Activated CD8-positive, alpha-beta memory T cell treated with anti-CD3 and anti-CD28 coated beads for 1 hour (primary cell): ENCODE measurements at places on chromosomes 3 and 15.
A peak's percentile ranks its signal among the peaks of the same experiment; 100 is the strongest.

GRCh38 chr3:127107002-127107401 lies 85.9 kb upstream of the PRR23E start:
- DNase-seq: no peak

DNA sequence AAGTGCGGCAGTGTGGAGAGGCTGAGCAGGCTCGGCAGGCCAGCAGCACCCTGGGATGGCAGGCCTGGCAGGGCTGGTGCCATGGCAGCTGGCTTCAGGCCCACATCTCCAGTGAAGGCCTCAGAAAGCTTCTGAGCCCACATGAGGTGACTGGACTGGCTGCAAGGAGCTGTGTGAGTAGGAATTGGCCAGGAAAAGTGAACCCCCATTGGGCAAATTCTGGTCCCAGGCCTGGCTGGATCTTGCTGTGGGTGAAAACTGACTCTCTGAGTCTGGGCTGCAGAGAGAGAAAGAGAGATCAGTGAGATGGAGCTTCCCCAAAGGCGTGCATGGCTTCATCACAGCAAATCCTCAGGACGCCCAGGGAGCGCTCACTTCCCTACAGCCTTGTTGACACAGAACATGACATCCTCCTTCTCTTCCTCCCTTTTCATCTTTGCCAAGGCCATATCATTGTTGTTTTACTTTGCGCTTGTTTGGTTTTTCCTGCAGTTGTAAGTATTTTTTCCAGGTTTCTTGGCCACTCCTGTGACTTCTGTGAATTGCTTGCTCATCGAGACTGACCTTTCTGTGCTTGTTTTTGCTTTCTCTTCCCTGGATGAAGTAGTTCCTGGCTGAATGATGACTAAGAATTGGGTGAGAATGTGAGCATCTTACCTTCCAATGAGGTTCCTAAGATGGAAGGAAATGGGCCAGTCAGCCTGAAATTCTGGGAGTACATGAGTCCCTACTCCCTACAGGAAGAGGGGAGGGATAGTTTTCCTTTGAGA lies 299.1 kb downstream of the TLE3 start:
- no peak for DNase-seq

- no peak for DNase-seq
Measured at GRCh38 chr3:48599509-48600285, 4.6 kb upstream of the COL7A1 start.

DNA sequence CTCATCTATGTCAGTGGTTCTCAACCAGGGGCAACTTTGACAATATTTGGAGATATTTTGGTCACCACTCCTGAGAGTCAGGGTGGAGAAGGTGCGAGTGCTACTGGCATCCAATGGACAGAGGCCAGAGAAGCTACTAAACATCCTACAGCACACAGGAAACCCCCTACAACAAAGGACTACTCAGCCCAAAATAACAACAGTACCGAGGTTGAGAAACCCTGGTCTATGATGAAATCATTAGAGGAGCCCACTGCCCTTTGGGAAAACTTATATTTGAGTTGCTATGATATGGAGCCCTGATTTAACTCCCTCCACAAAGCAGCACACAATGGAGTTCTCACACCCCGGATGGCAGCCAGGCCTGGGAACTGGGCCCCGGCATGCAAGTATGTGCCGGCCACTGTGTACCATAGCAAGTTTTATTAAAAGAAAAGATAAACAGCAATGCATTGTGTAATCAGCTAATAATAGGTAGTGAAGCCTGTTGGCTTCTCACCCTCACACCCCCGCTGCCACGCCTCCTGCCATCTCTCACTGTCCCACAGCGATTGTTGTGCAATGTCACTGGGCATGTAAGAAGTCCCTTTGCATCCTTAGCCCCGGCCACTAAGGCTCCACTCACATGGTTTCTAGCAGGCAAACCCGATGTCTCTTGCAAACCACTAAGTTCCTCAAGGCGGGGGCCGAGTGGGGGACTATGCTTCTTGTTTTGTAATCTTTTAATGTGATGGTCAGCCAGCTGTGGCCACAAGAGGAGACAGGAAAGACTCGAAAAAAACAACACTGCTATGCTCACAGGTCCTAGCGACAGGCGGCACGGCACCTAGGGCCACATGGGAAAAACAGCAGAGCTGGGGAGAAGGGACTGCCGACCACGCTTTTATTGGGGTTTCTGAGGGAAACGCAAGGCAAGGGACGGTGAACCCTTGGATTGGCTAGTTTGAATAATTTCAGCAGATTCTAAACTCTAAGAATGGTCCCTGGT lies 110.0 kb downstream of the AQP9 start:
- no peak for DNase-seq

DNA sequence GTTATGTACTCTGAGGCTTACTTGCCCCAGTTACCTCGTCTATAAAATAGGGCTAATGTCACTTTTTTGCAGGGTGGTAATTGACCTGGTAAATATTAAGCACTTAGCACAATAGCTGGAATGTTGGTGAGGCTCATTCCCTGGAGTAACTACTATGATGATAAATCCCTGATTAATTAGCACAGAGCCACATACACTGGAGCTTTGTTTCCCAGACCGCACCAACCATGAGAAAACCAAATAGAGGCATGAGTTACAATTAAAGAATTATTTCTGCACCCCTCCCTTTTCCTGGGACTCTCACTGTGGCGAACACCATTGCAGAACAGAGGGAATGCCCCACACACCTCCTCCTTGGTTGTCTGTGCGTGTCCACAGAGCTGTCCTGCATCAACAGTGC lies 76.6 kb upstream of the CPOX start:
- DNase-seq: no peak

- no peak for DNase-seq
Measured at GRCh38 chr3:176193032-176193730, 1004.1 kb downstream of the TBL1XR1 start.

DNA sequence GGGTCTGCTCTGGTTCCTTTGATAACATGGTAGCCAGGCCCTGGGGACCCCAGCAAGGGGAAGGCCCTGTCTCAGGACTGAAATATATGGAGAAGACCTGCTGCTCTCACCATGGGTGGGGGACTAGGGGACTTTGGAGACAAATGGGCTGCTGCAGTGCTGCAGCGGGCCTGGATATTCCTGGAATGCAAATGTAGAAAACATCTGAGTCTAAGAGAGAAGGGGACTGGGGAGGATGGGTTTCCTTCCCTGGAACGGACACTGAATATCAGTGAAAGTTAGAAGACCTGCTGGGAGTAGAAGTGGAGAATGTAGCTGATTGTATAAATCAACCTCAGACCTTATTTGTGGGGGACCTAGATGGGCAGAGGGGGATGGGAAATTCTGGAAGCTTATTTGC lies 3.1 kb upstream of the HCN4 start:
- DNase-seq: no peak

GRCh38 chr3:10557250-10557649 lies 51.9 kb upstream of the ATP2B2 start:
- no peak for DNase-seq

- no peak for DNase-seq
Measured at GRCh38 chr3:118618247-118619040, 416.2 kb downstream of the IGSF11 start.

DNA sequence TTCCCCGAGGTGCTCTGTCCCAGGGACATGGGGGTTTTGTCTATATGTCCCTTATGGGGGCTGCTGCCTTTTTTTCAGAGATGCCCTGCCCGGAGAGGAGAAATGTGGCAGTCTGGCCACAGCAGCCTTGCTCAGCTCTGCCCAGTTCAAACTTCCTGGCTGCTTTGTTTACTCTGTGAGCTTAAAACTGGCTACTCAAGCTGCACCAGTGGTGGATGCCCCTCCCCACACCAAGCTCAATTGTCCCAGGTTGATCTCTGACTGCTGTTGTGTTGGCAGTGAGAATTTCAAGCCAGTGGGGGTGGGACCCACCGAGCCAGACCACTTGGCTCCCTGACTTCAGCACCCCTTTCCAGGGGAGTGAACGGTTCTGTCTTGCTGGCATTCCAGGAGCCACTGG lies 188.9 kb downstream of the STXBP5L start:
- no peak for DNase-seq

GRCh38 chr15:89690276-89691218 lies at the start of the genes PEX11A and WDR93:
PEX11A (minus strand) TSS chr15:89690754; CDS start chr15:89690632, 122 bp downstream.
WDR93 (plus strand) TSS chr15:89690811; CDS start chr15:89701747, 10,936 bp downstream.
- peak; percentile 58 for DNase-seq

- no peak for DNase-seq
Measured at GRCh38 chr3:170007031-170007663, 30.6 kb upstream of the GPR160 start.

- no peak for DNase-seq
Measured at GRCh38 chr3:106588739-106589138, 719.9 kb upstream of the CBLB start.

DNA sequence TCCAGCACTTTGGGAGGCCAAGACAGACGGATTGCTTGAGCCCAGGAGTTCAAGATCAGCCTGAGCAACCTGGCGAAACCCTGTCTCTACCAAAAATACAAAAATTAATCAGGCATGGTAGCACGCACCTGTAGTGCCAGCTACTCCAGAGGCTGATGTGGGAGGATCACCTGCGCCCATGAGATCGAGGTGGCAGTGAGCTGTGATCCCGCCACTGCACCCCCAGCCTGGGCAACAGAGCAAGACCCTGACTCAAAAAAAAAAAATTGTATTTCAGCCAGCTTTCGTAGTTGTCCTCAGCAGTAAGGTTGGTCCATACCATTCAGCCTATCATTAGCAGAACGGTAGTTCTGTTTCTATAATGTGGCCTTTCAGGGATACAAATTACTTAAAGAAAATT lies 66.6 kb upstream of the FURIN start:
- DNase-seq: no peak

DNA sequence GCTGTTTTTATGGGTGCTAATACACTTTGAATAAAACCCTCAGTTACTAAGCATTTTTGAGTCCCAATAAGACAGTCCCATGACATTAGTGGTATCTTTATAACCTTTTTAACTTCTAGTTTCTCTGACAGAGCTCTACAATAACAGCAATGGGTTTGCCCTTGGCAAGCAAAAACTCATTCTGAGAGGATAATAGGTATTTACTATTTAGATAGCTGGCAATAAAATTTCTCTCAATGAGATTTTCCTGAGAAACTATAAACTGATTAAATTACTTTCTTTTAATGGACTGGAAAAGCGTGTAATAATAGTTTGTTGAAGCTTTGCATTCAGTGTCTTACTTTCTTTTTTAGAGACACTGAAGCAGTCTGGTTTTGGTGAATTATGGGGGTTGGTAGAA lies 168.0 kb upstream of the MLF1 start:
- no peak for DNase-seq

GRCh38 chr15:80970018-80970657 lies 19.5 kb downstream of the MESD start:
- no peak for DNase-seq

- no peak for DNase-seq
Measured at GRCh38 chr3:38297537-38297936, 15.4 kb downstream of the SLC22A14 start.

DNA sequence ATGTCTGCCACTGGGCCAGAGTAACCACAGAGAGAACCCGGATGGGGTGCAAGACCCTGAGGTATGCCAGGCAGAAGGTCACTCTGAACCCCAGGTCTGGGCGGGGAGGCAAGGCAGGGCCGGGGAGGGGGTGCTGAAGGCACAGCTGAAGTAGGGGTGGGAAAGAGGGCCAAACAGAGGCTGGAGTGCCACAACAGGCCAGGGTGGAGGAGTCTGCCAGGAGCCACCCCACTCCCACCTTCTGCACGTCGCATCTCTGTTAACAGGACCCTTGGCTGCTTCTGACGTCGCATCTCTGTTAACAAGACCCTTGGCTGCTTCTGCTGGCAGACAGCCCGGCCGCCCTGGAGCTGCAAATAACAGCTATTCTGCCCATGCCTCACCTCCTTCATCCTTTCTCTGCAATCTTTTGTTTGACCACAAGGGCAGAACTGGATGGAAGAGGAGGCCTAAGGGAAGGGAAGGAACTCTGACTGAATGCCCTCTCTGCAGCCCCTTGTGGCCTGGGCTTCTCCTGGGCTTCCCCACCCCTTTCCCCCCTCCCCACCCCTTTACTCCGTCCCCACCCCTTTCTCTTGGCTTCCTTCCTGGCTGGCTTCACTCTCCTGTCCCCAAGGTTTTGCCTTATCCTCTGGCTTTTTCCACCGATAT lies 20.6 kb upstream of the FBLN2 start:
- DNase-seq: no peak

DNA sequence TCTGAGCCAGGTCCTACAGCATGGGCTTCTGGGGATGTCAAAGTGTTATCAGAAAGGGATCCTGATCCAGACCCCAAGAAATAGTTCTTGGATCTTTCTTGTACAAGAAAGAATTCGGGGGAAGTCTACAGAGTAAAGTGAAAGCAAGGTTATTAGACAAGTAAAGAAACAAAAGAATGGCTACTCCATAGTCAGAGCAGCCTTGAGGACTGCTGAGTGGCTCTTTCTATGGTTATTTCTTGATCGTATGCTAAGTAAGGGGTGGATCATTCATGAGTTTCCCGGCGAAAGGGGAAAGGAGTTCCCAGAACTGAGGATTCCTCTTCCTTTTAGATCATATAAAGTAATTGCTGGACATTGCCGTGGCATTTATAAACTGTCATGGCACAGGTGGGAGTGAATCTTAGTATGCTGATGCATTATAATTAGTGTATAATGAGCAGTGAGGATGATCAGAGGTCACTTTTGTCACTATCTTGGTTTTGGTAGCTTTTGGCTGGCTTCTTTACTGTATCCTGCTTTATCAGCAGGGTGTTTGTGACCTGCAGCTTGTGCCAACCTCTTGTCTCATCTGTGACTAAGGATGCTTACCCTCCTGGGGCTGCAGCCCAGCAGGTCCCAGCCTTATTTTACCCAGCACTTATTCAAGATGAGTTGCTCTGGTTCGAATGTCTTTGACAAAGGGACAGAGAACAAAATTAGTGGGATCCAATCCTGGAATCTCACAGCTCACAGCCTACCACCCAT lies 41.0 kb downstream of the CRYGS start:
- DNase-seq: no peak

DNA sequence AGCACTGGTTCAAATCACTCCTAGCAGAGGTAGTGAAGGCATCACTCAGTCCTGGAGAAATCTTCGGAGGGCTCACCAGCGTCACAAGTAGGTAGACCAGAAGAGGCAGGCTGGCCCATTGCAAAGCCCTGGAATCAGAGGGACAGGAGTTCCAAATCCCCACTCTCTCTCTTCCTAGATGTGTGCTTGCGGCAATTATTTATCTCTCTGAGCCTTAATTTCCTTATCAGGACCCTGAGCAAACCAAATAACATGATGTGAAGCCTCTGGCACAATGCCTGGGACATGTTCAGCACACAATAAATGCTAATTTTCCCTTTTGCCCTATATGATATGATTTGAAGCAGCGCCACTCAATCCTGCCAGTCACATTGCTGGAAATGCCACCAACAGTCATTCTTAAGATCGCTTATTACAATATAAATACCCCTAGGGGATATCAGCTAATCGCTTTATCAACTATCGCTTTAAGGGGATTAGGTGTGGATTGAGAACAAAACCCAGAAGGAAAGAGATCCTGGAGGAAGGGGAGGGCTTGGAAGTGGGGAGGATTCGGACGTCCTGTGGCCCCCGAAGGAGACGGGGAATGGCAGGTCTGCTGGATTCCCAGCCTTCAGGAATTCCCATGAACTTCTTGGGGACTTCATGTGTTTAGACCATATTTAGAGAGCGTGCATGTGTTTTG lies 59.5 kb upstream of the TSEN2 start:
- no peak for DNase-seq

- DNase-seq: no peak
Measured at GRCh38 chr3:170863816-170864215, 6.2 kb downstream of the RPL22L1 start.
